ENCODE measurements at places on chromosomes 16 and 17.

DNA sequence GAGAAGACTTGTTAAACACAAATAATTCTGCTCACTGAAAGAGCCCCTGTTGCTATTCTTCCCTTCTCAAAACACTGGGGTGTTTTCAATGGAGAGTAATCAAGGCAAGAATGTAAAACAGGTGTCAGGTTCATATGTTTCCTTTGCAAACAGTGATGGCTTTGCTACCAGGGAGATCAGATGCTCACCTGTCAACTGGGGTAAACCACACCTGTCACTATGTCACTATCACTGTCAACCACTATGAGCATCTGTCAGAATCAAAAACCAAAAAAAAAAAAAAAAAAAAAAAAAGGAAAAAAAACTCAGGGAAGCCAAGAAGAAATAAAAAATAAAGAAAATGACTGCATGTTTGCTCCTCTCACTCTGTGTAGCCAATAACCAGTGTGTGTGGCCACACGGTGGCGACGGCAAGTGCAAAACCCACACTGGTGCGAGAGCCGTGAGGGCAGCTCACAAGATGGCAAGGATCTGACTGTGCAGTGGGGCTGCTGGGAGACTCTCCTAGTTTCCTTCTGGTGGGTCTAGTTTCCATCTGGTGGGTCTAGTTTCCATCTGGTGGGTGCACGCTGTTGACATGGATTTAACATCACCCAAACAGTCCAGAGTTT lies 22.7 kb downstream of the USP22 start:
- DNase-seq, result no peak

GRCh38 chr16:57049678-57050077 lies 42.7 kb upstream of the CPNE2 start:
- DNase-seq, result no peak

DNA sequence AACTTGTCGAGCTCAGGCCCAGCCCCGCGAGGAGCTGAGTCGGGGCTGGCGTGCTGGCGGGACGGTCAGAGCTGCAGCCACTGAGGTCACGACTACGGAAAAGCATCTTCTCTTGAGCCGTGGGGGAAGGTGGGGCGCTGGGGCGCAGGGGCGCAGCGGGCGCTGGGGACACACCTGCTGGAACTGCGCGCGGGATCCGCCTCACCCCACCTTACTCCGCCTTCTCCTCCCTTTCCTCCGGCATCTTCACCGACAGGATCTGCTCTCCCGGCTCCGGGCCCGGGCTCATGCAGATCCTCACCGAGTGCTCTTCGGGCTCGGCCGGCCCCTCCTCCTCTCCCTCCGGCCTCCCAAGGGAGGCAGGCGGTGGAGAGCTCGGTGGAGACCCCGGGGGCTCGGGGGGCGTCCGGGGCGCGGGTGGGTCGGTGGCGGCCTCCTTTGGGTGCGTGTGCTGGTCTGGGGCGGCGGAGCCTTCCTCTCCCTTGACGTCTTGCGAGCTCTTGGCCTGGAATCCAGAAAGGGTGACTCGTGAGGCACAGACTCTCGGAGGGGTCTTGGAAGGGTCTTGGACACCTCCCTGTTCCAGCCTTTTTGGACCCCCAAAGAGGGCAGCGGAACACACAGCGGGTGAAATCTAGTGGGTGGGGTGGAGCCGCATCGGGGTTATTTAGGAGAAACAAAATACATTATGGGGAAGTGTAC lies 81.8 kb upstream of the KIFC3 start:
- no peak for DNase-seq

- DNase-seq, result no peak
Observed at GRCh38 chr17:51742571-51742970, 415.9 kb downstream of the CA10 start.

DNA sequence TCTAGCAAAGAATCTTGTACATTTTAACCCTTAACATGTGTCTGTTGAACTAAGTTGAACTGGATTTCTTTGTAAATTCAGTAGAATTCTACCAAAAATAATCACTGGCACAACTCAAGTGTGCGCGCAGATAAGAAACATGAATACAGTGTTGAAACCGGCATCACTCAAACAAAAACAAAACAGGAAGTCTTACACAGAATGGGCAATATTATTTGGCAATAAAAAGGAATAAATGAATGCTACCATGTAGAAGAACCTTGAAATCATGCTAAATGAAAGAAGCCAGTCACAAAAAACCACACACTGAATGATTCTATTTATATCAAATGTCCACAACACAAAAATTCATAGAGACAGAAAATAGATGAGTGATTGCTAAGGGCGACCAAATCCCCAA lies 102.9 kb upstream of the ZFHX3 start:
- no peak for DNase-seq

- no peak for DNase-seq
Observed at GRCh38 chr17:42413464-42414040, 9.5 kb downstream of the CAVIN1 start.

DNA sequence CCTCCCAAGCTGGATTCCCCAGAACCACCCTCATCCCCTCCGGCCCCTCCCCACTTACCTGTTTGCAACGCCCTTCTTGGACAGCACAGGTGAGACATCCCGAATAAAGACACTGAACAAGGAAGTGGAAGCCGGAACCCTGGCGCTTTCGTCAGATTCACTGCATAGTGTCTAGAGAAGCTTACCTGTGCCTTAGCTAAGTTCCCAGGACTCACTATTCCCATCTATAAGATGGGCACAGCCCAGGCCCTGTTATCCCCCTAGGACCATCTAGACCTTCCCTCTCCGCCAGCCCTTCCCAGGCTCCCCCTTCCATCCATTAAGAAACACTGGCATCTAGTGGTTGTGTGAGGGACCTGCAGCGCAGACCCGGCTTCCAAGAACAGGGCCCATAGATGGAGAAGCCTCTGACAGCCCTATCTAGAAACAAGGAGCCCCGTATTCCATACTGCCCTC lies 26.9 kb upstream of the RPL38 start:
- DNase-seq, result peak; percentile 35

GRCh38 chr17:29100296-29100695 lies 57.4 kb downstream of the PIPOX start:
- DNase-seq, result no peak

GRCh38 chr16:73231944-73232554 lies 184.1 kb upstream of the ZFHX3 start:
- no peak for DNase-seq

DNA sequence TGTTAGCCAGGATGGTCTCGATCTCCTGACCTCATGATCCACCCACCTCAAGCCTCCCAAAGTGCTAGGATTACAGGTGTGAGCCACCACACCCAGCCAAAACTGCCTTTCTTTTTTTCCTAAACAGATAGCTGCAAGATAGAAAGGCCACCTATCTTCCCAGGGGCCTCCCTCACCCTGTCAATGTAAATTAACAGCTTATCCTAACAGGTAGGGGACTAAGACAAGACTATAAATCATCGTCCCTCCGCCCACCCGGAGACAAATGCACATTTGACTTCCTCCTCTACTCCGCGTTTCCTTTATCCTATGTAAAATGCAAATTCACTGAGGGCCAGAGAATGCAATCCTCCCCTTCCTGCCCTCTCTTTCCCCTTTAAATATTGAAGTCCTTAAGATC lies 71.4 kb downstream of the MARF1 start:
- DNase-seq, result no peak

- DNase-seq, result no peak
Observed at GRCh38 chr17:47982645-47983390, 11.9 kb downstream of the CDK5RAP3 start.

DNA sequence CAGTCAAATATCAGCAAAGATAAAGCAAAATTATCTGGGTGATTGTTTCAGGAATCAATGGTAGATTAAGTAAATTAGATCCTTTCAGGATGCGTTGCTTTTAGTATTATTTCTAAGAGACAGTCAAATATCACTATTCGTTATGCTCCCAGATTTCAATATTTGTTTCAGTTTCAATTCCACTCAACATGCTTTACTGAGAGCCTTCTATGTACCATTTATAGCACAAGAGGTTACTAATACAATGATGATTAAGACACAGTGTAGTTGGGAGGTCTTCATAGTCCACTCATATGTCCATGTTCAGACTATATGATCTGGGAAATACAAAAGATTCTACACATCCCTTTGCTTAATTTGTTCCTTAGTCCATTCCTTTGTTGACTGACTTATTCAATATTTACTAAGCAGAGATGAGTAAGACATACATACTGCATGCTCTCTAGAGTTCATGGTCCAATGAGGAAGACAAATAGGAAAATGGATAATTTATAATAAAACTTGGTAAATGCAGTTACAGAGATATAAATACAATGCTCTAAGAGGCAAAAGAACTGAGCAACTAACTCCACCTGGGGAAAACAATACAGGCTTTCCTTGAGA lies 88.2 kb upstream of the NOG start:
- DNase-seq, result no peak

DNA sequence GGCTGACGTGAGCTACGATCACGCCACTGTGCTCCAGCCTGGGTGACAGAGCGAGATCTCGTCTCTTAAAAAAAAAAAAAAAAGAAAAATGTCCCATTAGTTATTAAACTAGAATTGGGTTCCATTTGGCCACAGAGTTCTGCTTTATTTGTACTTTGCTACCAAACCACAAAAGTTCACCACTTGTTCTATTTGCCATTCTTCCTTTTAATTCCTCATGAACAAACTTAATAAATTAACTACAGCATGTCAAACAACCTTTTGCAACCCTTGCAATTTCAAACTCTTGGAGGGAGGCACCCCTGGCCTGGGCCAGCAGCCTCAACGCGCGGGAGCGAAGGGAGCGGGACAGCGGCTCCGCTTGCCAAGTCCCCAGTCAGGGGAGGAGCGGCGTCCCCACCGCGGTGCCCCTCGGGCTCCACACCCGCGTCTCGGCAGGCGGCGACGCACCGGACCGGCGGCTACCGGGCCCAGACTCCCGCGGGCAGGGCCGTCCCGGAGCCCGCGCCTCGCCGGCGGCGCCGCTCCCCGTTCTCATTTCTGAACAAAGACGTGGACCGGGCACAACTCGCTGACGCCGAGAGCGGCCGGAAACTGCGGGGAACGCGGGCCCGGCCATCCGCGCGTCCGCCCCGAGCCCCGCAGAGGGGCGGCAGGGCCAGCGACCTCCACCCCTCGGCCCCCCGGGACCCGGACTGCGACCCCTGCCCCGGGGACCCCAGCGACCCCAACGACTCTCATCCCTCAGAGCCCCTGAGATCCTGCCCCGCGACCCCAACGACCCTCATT lies 775 bp downstream of the CYTH1 start:
- no peak for DNase-seq

- no peak for DNase-seq
Observed at GRCh38 chr16:546909-547770, 13.1 kb upstream of the PRR35 start.

DNA sequence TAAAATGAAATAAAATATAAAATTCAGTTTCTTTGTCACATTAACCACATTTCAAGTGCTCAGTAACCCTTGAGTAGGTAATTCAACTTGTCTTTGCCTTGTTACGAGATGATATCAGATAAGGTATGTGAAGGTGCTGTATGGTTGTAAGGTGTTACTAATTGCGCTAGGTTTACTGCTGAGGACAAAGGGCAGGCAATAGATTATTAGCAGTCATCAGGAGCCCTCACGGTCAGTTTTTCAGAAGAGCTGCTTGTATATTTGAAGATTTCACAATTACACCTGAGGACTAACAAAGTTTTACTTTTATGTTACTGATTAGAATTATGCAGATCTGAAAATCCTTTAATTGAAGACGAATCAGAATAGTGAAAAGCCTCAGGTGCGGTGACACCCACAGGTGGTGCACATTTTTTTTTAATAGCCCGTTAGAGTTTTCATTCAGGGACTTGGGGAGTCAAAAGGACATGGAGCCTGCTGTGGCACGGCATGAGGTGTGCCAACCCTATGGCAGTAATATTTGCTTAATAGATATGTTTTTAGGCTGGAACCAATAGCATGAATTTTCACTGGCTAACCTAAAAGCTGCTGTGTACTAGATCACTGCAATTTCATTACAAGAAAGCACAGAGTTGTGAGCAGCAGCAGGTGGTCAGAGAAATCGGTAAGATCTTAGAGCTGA lies 16.4 kb downstream of the NDEL1 start:
- DNase-seq, result no peak
